ENCODE measurements at places on chromosomes 7 and 10. TPM values are rescaled to one million over a fixed set of nuclear protein-coding genes. Genes with fewer than 3 reads are reported as not detected.

- no peaks in the 10 kb centered on the region for H3K4me1 ChIP-seq
- H3K27ac ChIP-seq, result no peak overlapping the region
- no peak overlapping the region for H3K4me3 ChIP-seq
- DNase-seq, result no peak
Measured at GRCh38 chr7:45237788-45238461, 80.3 kb downstream of the RAMP3 start.

The ANXA8L1 gene
- total RNA-seq, result not detected

The POU6F2 gene
- total RNA-seq, result not detected

DNA sequence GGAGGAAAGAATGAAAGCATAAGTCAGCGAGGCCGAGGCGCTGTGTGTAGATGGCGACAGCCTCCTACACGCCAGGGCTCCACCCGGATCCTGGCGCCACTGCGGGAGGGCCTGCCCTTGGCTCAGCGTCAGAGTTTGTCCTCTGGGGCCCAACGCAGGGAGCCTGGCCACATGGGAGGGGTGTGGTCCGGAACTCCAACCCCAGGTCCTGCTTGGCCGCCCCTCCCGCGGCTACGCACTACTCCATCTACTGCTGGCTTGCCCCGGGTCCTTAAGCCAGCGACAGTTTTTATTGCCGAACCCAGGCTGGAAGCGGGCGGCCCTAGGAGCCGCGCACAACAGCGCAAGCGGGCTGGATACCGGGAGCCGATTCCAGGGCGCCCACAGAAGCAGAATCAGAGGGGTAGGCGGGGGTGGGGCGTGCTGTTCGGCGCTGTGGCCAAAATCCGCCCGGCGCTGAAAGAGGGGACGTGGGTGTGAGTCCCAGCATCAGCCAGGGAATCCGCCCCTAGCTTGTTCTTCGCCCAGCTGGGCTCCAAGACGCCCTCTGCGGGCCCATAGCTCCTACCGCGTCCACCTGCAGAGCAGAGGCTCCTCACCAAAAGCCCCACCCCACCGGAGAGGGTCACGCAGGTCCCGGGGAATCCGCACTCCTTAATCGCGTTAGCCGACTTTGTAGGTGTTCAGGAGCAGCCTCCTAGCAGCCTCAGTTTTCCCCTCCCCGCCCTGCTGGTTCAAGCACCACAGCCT is 4.5 kb downstream of the KAZALD1 start:
- peaks cover 26% of the 10 kb centered on the region for H3K4me1 ChIP-seq
- peak; percentile 72 for DNase-seq
- H3K27ac ChIP-seq, result no peak overlapping the region
- peaks cover 43% of the 10 kb centered on the region for H3K27me3 ChIP-seq
- H3K36me3 ChIP-seq, result no peaks in the 10 kb centered on the region
- peak overlapping the region; percentile 51 for H3K4me3 ChIP-seq

GRCh38 chr7:75795831-75796285 is 17.7 kb downstream of the CCL24 start:
- H3K27ac ChIP-seq, result no peak overlapping the region
- H3K4me1 ChIP-seq, result no peaks in the 10 kb centered on the region
- H3K4me3 ChIP-seq, result no peak overlapping the region
- DNase-seq, result no peak
- H3K36me3 ChIP-seq, result no peaks in the 10 kb centered on the region
- peaks cover 6% of the 10 kb centered on the region for H3K27me3 ChIP-seq

The GATA3 gene
- 27.2 TPM for total RNA-seq

DNA sequence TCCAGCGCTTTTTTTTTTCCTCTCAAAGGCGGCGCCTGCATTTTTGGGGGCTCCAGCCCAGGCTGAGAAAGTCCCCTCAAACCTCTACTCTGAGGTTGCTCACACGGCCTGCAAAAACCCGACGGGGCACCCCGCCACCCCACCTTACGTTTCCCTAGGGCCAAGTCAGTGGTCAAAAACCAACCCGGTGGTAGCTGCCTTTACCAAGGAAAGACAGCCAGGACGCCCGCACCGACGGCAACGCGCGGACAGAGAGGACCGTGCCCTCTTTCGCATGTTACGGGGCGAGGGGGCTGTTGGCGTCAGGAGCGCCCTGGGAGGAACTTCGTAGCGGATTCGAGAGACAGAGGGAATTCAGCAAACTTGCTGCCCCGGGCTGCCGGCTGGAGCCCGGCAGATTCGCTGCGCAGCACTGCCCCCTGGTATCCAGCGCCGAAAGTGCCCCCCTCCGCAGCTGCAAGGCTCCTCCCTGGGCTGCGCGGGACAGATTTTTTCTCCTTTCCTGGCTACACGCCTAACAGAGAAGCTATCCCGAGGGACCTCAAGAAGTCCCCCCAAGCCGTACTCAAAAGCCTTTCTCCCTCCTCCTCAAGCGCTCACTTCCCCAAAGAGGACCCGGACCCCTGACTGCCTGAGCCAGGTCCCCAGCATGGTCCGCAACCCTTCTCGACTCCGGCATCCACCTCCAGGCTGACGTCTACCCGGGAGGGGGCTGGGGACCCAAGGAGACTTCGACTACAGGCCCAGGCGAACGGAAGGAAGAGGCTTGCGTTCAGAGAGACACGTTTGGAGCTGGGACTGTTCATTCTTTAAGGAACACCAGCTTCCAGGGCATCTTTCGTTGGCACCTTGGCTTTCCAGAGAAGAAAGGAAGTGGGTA is 27.7 kb upstream of the VAX1 start:
- H3K36me3 ChIP-seq, result no peaks in the 10 kb centered on the region
- DNase-seq, result peak; percentile 50
- H3K4me3 ChIP-seq, result no peak overlapping the region
- peaks cover 39% of the 10 kb centered on the region for H3K4me1 ChIP-seq
- peaks cover 81% of the 10 kb centered on the region for H3K27me3 ChIP-seq

DNA sequence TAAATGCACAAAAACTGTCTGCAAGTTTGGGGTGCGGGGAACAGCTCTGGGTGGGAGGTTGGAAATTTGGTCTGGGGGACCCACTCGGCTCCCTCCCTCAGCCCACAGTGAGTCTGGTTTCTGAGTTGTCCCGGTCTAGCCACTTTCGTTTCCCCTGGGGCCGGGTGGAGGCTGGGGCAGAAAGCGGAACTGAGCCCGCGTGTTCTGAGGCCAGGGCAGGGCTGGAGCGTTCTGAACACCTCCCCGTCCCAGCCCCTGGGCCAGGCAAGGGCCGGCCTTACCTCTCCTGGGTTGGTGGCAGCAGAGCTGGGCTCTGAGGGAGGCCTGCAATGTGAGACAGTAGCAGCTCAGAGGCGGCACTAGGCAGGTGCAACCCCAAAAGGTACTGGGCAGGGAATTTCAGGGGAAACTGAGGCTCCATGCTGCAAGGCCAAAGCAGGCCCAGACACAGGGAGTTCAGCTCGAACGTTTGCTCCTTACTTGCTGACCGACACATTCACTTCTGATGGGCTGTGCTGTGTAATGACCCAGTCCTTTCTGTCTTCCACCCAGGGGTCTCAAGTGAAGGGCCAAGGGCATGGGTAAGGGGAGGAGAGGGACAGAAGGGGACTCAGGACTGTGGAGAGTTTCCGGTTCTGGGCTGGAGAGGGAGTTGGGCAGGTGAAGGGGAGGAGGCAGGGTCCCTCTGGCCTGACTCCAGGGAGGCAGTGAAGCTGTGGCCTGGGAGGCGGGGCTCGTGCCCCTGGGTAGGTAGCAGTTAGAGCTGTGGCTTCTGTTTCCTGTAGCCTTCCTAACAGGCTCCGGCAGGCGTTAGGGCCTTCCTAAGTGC is 3.0 kb downstream of the IRF5 start:
- H3K4me3 ChIP-seq, result peak overlapping the region; percentile 9
- no peaks in the 10 kb centered on the region for H3K36me3 ChIP-seq

GRCh38 chr10:44395396-44395795 is 10.5 kb upstream of the CXCL12 start:
- no peak overlapping the region for H3K4me3 ChIP-seq
- peaks cover 9% of the 10 kb centered on the region for H3K27me3 ChIP-seq
- H3K36me3 ChIP-seq, result no peaks in the 10 kb centered on the region
- no peak for DNase-seq
- H3K4me1 ChIP-seq, result no peaks in the 10 kb centered on the region
- no peak overlapping the region for H3K27ac ChIP-seq

GRCh38 chr7:4959306-4959705 is 319 bp upstream of the MMD2 start:
- H3K27ac ChIP-seq, result no peak overlapping the region
- H3K36me3 ChIP-seq, result no peaks in the 10 kb centered on the region
- DNase-seq, result no peak
- H3K4me1 ChIP-seq, result peaks cover 5% of the 10 kb centered on the region
- H3K27me3 ChIP-seq, result peaks cover 24% of the 10 kb centered on the region
- H3K4me3 ChIP-seq, result no peak overlapping the region

The PTPRZ1 gene
- total RNA-seq, result not detected

DNA sequence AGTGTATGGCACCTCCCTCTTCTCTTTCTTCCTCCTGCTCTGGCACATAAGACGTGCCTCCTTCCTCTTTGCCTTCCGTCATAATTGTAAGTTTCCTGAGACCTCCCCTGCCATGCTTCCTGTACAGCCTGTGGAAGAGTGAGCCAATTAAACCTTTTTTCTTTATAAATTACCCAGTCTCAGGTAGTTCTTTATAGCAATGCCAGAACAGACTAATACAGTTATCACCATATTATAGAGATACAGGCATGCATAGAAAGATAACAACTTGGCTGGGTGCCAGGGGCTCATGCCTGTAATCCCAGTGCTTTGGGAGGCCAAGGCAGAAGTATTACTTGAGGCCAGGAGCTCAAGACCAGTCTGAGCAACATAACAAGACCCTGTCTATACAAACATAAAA is 53.2 kb downstream of the GCC1 start:
- H3K36me3 ChIP-seq, result no peaks in the 10 kb centered on the region
- H3K4me1 ChIP-seq, result no peaks in the 10 kb centered on the region
- H3K27ac ChIP-seq, result no peak overlapping the region
- no peak for DNase-seq
- H3K4me3 ChIP-seq, result no peak overlapping the region

GRCh38 chr10:129845111-129845753 is 118.8 kb downstream of the EBF3 start:
- no peak overlapping the region for H3K27ac ChIP-seq
- H3K4me1 ChIP-seq, result no peaks in the 10 kb centered on the region
- H3K36me3 ChIP-seq, result no peaks in the 10 kb centered on the region
- DNase-seq, result no peak

All from activated CD8-positive, alpha-beta T cell treated with anti-CD3 and anti-CD28 coated beads for 36 hours (primary cell).